COLO829 (cell line): ENCODE measurements at places on chromosomes 6 and 20.

DNA sequence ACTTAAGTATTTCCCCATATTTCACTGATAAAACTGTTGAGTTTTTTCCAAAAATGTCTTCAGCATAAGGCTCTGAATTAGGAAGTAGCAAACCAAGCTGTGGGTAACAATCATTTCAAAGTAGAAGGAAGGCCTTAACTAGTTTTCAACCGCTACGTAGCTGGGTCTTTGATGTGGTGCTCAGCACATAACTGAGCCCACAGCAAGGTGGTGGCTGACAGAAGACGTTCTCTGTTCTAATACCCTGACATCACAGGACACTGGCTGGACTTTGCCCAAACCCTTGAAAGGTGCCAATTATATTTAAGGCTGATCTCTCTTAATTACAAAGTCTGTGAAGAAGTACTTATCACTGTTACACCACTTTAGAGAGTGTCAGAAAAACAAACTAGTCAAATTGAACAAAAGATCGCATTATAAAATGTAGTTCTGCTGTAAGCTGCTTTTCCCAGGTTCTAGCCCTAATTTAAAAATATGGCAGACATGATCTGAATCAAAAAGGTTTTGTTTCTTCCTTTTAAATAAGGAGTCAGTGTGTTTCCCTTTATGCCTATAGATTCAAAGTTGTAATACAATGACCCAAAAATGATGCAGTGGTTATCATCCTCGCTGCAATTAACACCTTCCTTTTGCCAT is 26.7 kb downstream of the MAN1A1 start:
- no peak for DNase-seq

DNA sequence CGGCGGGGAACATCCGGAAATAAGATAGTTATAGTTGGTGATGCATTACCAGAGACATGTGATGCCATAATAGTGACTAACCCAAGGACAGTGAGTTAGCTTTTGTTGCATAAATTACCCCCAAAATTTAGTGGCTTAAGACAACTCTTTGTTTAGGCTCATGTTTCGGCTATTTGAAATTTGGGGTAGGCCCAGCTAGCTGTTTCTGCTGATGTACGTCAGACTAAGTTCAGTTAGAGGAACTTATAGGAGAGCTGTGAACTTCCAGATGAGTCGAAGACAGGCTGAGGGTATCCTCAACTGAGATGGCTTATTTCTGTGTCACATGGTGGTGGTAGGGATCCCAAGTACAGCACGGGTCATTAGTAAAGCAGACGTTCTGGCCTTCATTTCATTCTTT is 366.5 kb downstream of the PLCB1 start:
- DNase-seq = no peak

DNA sequence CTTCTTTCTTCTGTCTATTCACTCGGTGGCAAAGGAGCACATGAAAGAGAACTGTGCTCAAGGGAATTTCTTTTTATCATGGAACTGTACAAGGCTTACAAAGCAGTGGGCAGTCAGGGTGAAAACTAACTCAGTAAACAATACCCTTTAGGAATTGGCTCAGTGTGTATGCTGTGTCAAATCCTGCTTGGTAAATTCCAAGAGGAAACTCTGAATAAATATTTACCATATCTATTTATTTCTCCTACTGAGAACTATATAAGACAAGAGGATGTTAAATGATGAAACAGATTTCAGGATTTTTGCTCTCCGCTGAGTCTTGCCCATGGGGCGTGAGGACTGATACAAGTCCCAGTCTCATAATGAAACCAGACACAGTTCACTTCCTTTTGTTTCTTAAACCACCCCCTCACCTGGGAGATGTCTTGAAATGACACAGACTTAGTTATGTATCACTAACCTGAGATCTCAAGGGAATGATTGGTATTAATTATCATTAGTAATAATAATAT is 188.8 kb downstream of the BACH2 start:
- DNase-seq = no peak

DNA sequence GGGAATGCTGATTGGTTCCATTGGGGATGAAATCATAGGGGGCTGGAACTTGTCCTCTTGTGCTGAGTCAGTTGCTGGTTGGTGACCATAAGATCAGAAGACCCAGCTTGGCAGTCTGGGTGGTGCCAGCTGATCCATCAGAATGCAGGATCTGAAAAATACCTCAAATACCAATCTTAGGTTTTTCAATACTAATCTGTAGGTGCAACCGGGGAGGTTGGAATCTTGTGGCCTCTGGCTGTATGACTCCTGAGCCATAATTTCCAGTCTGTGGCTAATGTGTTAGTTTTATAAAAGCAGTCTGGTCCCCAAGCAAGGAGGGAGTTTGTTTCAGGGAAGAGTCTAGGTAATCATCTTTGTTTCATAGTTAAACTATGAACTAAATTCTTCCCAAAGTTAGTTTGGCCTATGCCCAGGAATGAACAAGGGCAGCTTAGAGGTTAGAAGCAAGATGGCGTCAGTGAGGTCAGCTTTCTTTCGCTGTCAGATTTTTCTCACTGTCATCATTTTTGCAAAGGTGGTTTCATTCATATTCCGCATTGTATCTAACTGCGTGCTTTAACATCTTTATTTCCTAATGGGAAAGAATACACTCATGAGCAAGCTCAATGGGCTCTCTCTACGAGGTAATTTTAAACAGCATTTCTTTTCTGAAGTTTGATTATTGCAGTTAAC is 2.0 kb downstream of the ARMH2 start:
- no peak for DNase-seq

DNA sequence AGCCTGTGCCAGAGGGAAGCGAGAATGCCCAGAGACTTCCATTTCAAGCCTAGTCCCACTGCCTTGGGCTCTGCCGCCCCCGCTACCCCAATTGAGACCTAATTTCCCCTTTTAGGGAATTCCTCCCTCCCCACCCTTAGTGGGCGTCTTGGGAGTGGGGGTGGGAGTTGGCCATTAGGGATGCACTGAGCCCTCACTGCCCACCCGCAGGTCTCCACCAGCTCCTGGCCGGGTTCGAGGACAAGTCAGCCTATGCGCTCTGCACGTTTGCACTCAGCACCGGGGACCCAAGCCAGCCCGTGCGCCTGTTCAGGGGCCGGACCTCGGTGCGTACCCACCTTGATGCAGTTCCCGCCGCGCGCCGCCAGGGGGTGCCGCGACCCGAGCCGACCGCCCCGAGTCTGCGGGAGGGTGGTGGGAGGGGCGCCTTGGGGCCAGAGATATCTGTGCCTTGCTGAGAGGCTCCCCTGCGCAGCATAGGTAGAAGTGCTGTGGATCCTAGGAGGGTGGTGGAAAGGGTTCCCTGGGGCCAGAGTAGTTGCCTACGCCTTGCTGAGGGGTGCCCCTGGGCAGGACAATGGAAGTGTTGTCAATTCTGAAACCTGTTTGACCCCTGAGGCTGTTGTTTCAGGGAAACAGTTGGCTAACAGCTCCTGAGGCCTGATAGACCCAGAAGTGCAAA is 9.2 kb downstream of the ITPA start:
- no peak for DNase-seq

GRCh38 chr20:10579942-10580341 is 93.9 kb downstream of the JAG1 start:
- no peak for DNase-seq

DNA sequence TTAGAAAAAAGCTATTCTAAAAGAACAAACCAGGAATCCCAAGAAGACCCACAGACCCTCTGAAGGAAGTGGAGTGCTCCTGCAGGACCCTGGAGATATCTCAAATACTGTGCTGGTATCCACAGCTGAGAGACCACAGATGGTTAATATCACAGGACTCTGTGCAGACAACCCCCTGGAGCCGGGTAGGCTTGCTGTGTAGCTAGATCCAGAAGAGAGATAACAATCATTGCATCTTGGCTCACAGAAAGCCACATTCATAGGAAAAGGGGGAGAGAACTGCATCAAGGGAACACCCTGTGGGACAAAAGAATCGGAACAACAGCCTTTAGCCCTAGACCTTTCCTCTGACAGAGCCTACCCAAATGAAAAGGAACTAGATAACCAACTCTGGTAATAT is 689.5 kb downstream of the PHF3 start:
- DNase-seq = no peak

DNA sequence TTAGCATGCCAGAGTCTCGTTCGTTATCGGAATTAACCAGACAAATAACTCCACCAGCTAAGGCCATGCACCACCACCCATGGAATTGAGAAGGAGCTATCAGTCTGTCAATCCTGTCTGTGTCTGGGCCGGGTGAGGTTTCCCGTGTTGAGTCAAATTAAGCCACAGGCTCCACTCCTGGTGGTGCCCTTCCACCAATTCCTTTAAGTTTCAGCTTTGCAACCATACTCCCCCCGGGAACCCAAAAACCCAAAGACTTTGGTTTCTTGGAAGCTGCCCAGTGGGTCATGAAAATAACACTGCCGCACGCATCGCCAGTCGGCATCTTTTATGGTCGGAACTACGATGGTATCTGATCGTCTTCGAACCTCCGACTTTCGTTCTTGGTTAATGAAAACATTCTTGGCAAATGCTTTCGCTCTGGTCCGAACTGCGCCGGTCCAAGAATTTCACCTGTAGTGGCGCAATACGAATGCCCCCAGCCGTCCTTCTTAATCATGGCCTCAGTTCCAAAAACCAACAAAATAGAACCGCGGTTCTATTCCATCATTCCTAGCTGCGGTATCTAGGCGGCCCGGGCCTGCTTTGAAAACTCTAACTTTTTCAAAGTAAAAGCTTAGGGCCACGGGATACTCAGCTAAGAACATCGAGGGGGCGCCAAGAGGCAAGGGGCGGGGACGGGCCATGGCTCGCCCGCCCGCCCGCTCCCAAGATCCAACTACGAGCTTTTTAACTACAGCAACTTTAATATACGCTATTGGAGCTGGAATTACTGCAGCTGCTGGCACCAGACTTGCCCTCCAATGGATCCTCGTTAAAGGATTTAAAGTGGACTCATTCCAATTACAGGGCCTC is 1958.5 kb upstream of the DEFB115 start:
- DNase-seq = no peak

- no peak for DNase-seq
Measured at GRCh38 chr20:36717021-36717420, 28.9 kb downstream of the NDRG3 start.

DNA sequence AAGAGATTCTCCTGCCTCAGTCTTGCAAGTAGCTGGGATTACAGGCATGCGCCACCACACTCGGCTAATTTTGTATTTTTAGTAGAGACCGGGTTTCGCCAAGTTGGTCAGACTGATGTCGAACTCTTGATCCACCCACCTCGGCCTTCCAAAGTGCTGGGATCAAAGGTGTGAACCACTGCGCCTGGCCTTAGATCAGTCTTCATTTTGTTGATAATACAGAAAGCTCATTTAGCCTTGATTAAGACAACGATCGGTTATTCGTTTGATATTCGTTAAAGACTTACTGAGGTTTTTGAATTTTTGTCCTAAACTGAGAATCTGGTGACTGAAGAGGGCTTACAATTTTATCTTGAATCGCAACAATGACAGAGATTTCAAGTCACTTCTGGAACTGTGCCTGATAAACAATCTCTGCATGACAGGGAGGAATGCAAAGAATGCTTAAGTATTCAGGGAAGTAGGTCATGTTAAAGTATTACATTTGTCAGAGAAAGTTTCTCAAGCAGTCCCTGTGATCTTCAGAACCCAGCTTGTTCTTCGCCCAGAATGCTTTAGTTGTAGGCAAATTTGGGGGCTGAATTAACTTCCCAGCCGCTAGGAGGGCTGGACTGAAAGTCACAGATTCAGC is 14.8 kb downstream of the AKAP12 start:
- peak; percentile 9 for DNase-seq

GRCh38 chr20:63014287-63014686 is 7.5 kb upstream of the BHLHE23 start:
- no peak for DNase-seq

DNA sequence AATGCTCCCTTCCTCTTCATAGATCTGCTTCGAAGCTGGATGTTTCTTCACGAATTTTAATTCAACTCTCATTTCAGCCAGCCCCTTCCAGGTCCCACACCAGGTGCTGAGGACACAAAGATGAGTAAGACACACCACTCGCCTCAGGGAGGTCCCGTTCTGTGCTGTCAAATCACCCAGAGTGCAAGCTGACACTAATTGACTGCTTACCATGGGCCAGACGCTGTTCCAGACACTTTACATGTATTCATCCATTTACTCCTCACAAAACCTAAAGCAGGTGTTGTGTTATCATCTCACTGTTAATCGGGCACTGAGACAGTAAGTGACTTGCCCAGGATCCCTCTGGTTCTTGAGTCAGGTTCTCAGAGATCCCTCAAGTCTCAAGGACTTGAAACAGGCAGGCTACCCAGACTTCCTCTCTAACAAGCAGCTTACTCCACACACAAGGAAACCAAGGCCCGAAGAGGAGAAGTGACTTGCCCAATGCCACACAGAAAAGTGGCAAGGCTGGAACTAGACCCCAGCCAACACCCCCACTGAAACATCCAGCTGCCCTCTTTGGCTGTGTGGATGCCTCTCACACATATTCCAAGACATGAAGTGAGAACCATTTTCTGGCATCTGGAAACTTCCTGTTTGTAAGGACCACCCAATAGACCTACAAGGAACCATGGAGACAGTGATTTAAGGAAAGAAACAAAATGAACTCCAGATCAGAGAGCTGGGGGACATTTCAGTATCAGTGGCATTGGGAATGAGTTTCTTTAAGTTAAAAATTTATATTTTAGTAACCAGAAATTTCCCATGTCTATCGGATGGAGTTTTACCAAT is 174.5 kb downstream of the CDC5L start:
- DNase-seq = no peak

GRCh38 chr6:13733178-13733887 is 21.7 kb upstream of the RANBP9 start:
- DNase-seq = peak; percentile 95

DNA sequence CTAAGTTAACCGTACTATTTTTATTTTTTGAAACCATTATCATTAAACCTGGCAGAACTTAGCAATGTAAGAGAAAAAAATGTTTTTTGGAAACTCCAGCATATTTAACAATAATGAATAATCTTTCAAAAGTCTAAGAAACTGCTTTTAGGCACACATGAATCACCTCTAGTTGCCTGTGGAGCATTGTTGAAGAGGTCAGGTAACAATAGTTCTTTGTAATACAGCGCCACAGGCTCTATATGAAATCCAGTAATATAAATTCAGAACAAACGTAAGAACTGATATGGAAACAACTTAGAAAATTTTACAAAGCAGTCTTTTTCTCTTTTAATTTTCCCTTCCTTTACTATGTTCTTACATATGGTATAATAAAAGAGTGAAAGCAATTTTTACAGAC is 10.3 kb downstream of the LYRM4 start:
- no peak for DNase-seq
